NCI-H446 treated with DMSO at 0.1 percent for 48 hours (cell line): ENCODE measurements at places on chromosomes 13 and 19.

- no peak for DNase-seq
These were observed 71.4 kb downstream of the SLC15A1 start for GRCh38 chr13:98681049-98681448.

GRCh38 chr13:100266026-100266425 is 177.1 kb downstream of the PCCA start:
- no peak for DNase-seq

GRCh38 chr13:96090240-96091101 is 564 bp downstream of the HS6ST3 start:
- no peak for DNase-seq

DNA sequence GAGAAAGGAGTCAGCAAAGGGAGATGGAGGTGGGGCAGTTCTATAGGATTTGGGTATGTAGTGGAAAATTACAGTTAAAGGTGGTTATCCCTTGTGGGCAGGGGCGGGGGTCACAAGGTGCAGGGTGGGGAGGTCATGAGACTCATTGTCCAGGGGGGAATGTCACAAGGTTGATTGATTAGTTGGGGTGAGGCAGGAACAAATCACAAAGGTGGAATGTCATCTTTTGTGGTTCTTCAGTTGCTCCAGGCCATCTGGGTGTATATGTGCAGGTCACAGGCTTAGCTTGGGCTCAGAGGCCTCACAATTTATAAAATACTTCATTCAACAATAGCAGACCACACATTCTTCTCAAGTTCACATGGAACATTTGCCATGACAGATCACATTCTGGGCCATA is 109.6 kb downstream of the ATP11A start:
- DNase-seq: no peak

DNA sequence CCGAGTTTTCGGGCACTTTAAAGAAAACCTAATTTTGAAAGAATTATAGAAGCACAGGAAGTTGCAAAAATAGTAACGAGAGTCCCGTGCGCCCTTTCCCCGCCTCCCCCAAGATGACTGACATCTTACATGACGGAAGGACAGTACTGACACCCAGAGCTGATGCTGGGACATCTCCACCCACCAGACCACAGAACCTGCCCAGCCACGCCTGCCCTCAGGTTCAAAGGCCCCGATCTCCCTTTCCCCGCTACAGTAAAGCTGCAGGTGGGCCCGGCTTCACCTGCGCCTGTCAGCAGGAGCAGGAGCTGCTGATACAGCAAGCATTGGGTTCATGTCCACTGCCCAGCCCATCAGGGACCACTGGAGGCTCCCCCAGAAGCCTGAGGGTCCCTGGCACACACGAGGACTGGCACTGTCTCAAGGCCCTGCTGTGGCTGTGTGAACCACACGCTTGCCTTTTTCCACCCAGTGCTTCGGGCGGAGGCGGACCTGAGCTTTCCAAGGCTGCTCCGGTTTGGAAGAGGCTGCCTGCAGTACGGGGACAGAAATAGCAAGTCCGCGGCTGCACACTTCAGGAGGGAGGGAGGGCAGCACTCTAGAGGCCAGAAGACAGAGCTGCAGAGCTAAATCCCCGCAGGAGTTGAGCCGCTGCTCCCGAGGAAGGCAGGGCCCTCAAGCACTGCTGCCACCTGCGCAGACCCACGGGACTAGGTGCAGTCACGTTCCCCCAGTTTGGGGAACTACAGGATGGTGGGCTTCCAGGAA is 8.7 kb downstream of the MAP2K2 start:
- no peak for DNase-seq

DNA sequence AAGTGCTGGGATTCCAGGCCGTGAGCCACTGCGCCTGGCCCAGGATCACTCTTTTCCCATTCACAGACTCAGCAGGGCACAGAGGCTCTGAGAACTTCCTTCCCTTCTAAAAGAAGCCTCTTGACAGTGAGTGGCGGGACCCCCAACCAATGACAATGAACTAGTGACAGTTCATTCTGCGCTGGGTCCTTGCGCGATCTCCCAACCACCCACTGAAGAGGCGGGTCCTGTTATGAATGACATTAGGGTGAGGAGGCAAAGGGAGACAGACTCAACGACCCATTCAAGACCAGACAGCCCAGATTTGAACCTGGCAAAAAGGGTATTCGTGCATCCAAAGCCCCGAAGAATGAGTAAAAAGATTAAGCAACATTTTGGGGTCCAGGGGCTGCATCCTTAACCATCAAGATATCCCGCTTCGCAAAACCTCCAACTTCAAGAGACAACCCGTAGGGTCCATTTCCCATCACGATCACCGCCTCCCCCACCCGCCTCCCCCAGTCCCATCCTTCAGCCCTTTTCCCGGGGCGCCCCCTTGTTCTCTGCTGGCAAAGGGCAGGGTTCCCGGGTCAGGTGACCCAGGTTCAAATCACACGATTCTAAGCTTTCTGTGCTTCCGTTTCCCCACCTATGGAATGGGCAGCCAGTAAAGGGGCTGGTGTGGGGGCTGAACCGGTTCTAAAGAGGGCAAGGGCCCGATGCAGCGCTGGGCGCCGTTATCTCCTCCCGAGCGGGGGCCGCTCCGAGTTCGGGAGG is 719 bp downstream of the SUGP2 start:
- peak; percentile 87 for DNase-seq
